Stimulated activated CD4-positive, alpha-beta T cell treated with anti-CD3 and anti-CD28 coated beads, Interleukin-12 subunit alpha, Interleukin-12 subunit beta, amount 100 ng/mL, for 24 hours (primary cell): ENCODE measurements at places on chromosomes 12 and 14.

DNA sequence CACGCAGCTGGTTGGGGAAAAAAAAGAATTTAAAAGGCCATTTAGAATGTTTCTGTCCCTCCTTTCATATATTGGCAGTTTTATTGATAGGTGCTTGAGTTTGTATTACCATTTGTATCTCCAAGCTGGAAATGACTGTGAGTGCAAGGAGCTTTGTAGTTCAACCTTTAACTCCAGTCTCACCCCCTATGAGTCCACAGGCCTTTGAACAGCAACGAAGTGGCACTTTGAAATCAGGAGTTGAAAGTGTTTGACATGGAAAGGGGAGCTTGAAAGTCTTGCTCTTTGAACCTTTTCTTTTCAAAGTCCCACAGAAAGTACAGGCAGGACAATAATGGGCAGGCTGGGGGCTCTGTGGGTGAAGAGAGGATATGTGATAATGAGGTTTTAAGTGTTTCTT is 480.3 kb downstream of the RERGL start:
- no peak for DNase-seq

DNA sequence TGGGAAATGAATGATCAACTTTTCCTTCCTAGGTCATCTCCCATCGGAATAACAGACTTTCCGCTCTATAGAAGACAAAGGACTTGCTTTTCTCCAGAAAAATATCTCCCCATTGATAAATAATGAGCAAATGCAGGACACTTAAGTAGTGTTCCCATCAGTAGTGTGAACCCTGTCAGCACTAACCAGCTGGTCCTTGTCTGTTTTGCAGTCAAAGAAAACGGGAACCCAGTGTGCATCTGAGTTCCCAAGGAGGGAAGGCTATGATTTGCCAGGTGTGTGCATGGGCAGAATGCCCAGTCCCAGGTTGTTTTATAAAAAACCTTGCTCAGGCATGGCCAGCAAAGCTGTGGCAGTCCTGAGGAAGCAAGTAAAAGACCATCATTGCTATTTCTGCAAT is 256.5 kb upstream of the HMGA2 start:
- DNase-seq, result no peak

DNA sequence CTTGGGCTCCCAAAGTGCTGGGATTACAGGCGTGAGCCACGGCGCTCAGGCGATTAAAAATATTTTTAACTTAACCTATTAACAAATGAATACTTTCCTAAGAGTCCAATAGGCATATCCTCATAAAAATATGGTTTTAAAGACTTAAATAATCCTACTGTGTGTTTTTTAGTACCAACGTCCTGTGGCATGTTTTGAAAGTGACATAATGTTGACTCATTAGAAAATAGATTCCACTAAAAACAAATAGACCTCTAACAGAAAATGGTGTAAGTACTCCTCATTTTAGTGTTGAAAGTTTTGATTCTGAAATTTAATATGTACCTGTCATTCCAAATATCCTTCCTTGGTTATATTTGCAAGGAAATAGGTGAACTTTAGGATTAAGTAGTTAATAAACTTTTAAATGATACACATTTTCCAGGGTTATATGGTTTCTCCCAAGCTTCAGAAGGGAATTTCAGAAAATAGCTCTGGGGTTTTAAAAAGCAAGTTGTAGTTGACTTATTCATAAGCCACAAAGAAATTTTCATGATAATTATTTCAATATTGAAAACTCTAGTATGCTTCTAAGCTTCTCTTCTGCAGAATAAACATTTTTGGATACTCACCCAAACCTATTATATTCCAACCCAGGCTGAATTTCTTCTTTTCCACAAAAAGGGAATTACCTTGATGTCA is 12.1 kb upstream of the LUM start:
- no peak for DNase-seq

DNA sequence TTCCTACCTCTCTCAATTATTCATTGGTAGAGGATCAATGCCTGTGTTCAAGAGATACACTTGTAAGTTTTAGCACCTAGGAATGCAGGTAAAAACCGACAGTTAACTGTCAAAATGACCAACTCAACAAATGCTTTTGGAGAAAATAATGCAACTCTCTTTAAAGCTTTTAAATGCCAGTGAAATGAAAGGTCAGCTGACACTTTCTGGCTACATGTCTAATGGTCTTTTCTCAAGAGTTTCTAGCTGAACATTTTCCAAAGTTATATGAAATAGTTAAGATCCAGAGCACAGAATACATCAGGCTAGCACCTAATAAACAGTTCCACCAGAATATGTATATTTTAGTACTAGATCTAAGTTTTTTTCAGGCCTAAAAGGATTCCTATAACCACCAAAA is 2.0 kb downstream of the CSRNP2 start:
- DNase-seq, result no peak

GRCh38 chr12:32074432-32074831 is 32.2 kb upstream of the BICD1 start:
- DNase-seq, result no peak

DNA sequence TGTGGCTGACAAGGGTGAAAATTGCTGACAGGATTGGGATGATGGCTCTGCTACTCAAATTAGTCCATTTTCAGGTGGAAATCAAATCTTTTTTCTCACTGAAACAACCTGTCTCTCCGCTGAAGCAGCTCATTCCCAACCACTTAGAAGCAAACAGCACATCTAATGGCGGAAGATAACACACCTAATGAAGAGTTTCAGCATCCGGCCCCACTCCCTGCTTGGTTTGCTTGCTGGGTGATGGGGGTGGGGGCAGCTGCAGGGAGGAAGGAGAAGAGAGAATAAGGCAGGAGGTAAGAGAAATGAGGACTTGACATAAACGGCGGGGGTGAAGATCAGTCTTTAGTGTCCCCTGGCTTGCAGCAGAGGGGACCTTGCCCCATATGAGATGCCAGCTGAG is 4.0 kb downstream of the SYNDIG1L start:
- DNase-seq, result no peak
